Right cardiac atrium (tissue), 5 donors: ENCODE measurements at places on chromosomes 4 and X. TPM values are rescaled to one million over a fixed set of nuclear protein-coding genes. Genes with fewer than 3 reads are reported as not detected.
A peak's percentile ranks its signal among the peaks of the same experiment; 100 is the strongest.

Gene ARHGAP36
- 0.05 TPM for polyA plus RNA-seq

GRCh38 chrX:39669668-39670067 is 428.1 kb downstream of the BCOR start:
- no peak for DNase-seq

DNA sequence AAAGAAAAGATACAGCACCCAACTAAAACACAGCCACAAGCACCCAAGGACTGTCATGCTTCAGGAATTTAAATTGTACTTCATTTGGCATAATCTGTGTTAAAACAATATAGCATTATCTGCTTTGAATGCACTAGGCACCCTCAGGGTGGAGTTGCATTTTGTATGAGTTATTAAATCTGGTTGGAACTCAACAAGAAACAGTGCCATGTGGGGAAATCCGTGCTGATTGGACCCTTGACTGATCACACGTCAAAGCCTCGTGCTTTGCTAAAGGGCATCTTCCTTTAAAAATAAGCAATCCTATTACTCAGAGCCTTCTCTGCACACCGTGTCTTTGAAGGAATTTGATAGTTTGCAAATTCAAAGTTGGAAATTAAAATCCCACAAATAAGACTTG is 35.4 kb downstream of the IGFBP7 start:
- peak; percentile 25 for DNase-seq

- no peak for DNase-seq
Observed at GRCh38 chrX:45749375-45749774, 548.7 kb upstream of the DIPK2B start.

DNA sequence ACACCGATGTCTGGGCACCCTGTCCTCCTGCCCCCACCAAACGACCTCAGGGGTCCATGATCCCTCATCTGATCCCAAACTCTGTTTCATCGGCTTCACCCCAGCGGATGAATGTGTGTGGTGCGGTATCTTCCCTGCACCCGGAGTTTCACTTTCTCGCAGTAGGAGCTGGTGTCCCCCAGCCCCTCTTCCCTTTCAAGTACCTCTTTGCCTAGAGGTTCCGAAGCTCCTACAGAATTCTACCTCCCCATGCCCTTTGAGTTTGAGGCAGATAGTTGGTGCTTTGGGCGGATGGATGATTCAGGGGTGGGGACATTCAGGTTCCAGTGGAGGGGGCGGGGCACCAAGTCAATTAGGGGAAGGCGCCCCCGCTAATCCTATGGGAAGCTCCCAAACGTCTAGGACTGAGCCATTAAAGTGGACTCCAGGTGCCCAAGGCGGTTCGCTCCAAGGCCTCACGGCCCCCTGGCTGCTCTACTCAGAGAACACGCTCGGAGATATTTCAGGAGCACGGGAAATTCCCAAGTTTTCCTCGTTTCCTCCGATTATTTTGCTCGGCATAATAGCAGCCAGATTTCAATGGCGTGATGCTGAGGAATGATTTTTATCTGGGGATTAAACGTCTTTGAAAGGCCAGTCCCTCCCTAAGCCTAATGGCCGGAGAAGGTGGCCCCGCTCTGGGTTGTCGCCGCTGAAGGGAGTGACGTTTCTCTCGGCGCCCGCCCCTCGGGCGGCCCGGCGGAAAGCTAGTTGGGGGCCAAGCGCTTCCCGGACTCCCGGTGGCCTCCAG is 1.3 kb downstream of the MSX1 start:
- DNase-seq, result no peak

Gene AADAT
- polyA plus RNA-seq, result 1.5 TPM

Gene DOK7
- polyA plus RNA-seq, result 36.3 TPM

GRCh38 chr4:110085131-110085530 is 113.3 kb downstream of the ELOVL6 start:
- no peak for DNase-seq

DNA sequence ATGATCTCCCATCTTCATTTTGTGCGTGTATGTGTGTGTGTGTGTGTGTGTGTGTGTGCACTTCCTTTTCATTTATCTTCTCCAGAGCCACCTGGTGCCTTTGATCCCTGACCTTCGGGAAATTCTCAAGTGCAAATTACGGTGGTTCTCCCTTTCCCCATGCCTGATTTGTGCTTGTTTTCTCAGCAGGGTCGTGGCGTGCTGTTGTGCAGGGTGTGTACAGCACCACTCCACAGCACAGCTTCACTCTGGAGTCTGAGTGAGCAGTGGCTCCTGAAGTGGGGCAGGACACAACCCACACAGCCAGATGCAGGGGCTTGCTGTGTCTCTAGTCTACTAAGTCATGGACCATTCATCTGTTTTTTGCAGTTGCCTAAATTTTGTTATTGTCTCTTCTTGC is 114.2 kb upstream of the TBC1D9 start:
- DNase-seq, result no peak

DNA sequence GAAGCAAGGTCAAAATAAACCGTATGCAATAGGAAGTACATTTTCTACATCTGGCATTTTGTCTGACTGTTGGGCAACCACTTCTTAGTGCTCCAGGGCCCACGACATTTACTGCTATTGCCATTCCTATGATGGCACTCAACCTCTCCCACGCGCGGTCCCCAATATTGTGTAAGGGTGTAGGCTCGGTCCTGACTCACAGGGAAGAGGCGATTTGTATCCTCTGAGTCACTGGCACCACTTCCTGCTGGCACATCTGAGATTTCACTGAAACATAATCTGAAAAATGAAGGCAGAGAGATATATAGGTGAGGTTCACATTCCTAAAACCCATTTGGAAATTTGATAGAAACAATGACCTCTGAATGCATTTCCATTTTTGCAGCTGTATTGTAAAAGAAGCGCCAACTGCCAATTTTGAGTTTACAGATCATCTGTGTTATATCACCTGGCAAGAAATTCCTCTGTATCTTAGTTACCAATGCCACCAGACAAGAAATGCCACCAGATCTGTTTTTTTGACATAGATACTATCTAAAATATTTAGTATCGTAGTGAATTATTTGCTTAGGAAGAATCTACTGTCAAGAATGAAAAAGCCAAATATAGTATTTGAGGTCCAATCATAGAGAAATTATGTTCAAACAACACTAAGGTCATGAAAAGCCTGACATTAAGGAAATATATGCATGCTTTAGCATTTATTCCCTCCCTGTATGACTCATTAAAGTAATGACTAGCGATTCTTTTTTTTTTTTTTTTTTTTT is 9.8 kb downstream of the EREG start:
- DNase-seq, result peak; percentile 51

DNA sequence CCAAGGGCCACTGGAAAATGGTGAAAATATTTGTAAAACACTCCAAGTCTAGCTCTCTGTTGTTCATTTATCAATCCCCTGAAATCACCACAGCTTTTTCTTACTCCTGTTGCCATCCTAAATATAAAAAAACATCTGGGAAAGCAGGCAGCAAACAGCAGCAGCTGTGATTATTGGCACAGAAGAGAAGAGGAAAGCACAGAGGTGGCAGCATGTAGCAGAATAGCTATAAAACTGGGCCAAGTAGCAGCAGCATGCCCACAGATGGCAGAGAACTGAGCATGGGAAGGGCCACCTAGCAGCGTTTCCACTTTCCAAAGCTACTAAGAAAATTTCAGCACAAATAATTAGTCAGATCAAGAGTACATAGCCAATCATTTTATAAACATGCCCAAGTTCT is 307.2 kb downstream of the SLC7A11 start:
- no peak for DNase-seq

GRCh38 chr4:123121241-123121907 is 199.0 kb upstream of the NUDT6 start:
- no peak for DNase-seq

Gene REELD1
- polyA plus RNA-seq, result 0.18 TPM

Gene ARHGAP10
- 36.7 TPM for polyA plus RNA-seq
